ENCODE measurements at places on chromosomes 5 and 9. TPM values are rescaled to one million over a fixed set of nuclear protein-coding genes. Genes with fewer than 3 reads are reported as not detected.
A peak's percentile ranks its signal among the peaks of the same experiment; 100 is the strongest.

- H3K4me3 ChIP-seq: no peak overlapping the region
- DNase-seq: no peak
- H3K27me3 ChIP-seq: no peaks in the 10 kb centered on the region
- peaks cover 32% of the 10 kb centered on the region for H3K4me1 ChIP-seq
These were observed 3.2 kb downstream of the WDR5 start for GRCh38 chr9:134139081-134139480.

- H3K27ac ChIP-seq: no peak overlapping the region
- no peaks in the 10 kb centered on the region for H3K4me1 ChIP-seq
- H3K36me3 ChIP-seq: no peaks in the 10 kb centered on the region
- no peaks in the 10 kb centered on the region for H3K27me3 ChIP-seq
These were observed 87.5 kb downstream of the TRIM32 start for GRCh38 chr9:116774421-116775180.

The MPDZ gene
- not detected for total RNA-seq

GRCh38 chr9:135134268-135135022, 47.0 kb downstream of the OLFM1 start:
- no peak overlapping the region for H3K27ac ChIP-seq
- H3K4me1 ChIP-seq: peaks cover 12% of the 10 kb centered on the region
- H3K4me3 ChIP-seq: no peak overlapping the region
- H3K27me3 ChIP-seq: peaks cover 12% of the 10 kb centered on the region
- H3K36me3 ChIP-seq: no peaks in the 10 kb centered on the region

The GARIN3 gene
- total RNA-seq: 0.22 TPM

The SH3PXD2B gene
- 0.49 TPM for total RNA-seq

GRCh38 chr5:180526269-180526668, 32.1 kb downstream of the CNOT6 start:
- H3K27me3 ChIP-seq: no peaks in the 10 kb centered on the region
- H3K4me1 ChIP-seq: peaks cover 46% of the 10 kb centered on the region
- DNase-seq: no peak
- peak overlapping the region; percentile 16 for H3K27ac ChIP-seq

DNA sequence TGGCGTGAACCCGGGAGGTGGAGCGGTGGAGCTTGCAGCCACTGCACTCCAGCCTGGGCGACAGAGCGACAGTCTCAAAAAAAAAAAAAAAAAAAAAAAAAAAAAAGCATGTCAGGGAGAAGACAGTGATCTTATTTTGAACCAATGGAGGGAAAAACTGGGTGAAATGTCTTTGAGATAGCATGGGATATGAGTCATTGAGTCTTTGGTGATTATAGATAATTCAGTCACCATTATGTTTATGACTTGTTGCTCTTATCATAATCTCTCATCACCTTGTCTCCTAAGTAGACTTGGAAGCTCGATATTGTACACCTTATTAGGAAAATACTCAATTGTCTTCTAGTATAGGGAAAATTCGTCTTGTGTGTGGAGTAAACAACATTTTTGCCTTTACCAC, 55.1 kb upstream of the KDM4C start:
- peaks cover 15% of the 10 kb centered on the region for H3K4me1 ChIP-seq
- peak overlapping the region; percentile 82 for H3K27ac ChIP-seq
- no peaks in the 10 kb centered on the region for H3K27me3 ChIP-seq
- peak overlapping the region; percentile 92 for H3K4me3 ChIP-seq
- H3K36me3 ChIP-seq: no peaks in the 10 kb centered on the region

All from activated T-cell treated with anti-CD3 and anti-CD28 coated beads, Interleukin-2, amount 50 U/mL, for 72 hours (primary cell).